Stimulated activated CD4-positive, alpha-beta T cell treated with anti-CD3 and anti-CD28 coated beads, Interleukin-4, amount 100 ng/mL, for 4 hours (primary cell): ENCODE measurements at places on chromosomes 6 and 20.

DNA sequence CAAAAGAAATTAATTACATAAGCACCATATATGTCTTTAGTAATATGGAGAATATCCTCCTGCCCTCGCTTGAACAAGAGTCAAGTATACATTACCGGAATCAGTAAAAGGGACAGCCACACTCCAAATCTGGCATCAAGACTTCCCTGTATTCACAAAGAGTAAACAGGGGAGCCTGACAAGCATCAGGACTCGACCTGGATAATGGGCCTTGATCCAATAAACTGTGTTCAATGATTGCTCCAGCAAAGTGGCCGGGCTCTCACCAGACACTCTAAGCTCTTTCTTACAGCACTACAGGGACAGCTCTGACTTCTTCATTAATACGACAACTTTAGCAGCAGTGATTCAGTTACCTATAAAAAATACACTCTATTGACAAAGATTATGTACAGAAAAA lies 307.9 kb upstream of the POU3F2 start:
- no peak for DNase-seq

DNA sequence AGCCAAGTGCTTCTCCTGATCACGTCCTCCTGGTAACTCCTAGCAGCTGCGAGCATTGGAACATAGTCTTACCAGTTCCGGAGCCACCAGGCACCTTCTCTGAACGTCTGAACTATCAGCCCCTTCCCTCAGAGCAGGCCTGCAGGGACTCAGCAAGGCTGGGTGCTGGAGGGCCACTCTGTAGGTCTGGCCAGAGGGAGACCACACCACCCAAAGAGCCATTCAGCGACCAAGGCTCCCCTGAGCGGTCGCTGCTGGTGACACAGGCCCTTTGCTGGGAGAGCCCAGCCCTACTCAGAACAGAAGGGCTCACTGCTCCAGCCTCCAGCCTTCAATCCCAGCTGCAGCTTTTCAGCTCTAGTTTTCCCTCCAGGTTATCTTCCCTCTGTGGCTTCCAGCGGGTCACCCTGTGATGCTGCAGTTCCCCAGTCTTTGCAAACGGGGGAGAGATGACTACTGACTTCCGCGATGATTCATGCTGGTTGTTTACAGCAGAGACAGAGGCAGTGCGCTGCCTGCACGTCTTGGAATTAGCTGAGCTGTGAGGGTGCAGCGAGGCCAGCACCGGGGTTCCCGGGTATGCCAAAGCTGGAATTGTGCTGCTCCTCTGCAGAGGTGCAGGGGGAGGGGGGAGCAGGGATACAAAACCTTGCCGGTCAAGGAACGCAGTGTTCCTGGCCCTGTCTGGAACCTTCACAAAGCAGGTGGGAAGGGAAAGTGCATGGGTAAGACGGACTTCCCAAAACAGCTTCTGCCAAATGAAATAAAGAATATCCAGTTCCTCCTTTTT lies 161.4 kb downstream of the LY86 start:
- peak; percentile 40 for DNase-seq

DNA sequence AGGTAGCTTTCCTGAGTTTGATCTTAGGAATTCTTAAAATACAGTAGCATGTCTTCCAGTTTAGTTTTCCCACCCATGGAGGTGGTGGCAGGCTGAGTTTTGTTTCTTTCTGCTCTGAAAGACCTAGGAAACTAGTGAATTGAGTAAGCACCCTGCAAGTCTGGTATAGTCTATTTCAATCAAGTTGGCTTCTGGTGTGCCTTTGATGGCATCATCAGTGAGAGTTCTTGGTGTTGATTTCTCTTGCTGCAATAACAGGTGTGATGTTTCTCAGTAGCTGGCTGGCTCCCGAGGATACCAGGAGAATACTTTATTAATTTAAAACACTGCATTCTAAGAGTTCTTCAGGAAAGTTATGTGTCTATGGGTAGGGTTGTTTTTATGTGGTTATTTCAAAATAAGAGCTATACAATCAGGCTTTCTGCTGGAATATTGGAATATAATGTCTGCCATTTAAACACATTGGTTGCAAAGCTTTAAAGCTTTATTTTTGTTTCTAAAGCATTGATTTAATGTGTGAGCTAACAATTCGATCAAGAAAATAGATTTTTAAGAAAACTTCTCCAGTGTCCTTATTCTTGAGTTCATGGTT lies 19.0 kb downstream of the VAPB start:
- no peak for DNase-seq

DNA sequence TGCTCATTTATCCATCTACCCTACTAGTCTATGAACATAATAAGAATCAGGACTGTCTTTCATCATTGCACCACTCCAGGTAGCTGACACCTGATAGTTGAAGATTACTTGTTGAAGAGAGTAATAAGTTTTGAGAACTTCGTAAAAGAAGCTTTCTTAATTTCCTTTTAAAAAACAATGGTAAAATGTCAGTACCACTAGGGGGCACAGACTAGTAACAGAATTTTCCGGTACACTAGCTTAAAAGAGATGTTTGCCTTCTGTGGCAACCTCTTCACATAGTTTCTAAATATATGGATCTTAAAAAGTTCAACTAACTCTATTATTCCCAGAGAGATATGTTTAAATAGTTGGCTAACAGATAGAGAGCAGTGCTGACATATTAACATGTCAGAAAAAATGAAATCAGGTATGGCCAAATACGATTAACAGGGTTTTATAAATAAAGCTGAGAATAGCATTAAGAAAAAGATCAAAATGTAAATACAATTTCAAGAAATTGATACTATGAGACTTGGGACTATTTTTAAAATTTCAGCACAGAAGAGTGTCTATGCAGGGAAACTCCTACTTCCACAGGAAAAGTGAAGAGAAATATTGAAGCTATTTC lies 5.4 kb upstream of the KCNQ5 start:
- DNase-seq, result no peak

- DNase-seq, result peak; percentile 78
These were observed 2.0 kb downstream of the MYB start for GRCh38 chr6:135183002-135183531.

DNA sequence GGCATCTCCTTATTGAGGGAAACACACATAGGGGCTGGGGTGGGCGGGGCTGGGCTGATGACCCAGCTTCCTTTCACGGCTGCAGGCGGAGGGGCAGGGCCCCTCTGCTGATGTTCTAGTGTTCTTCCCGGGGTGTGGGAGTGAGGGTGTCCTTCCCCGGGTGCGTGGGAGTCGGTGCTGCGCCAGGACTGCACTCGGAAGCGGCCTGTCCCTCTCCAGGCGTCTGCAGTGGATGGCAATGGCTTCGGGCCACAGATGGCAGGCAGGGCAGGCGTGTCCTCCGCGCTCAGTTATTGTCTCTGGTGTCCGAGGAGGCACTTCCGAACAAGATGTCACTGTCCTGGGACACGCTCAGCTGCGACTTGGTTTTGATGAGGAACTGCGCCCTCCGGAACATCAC lies 19.2 kb downstream of the KCNG1 start:
- DNase-seq, result no peak

- DNase-seq, result no peak
These were observed 7.6 kb downstream of the DHX16 start for GRCh38 chr6:30664994-30665767.

DNA sequence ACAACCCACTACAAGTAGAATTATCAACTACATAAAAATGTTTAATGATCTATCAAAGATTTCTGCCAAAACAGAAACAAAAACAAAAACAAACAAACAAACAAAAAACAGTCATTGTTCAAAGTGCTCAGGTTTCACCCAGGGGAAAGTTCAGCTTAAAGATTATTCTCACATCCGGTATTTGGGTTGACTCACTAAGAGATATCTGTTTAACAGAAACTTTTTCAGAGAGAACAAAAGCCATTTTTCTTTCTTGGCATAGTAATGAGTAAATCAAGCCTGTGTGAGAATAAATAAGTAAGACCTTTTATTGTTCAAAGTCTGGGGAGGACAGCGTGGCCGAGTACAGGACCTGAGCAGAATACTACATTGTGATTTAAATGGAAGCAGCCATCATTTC lies 143.6 kb downstream of the RCAN2 start:
- DNase-seq, result no peak

DNA sequence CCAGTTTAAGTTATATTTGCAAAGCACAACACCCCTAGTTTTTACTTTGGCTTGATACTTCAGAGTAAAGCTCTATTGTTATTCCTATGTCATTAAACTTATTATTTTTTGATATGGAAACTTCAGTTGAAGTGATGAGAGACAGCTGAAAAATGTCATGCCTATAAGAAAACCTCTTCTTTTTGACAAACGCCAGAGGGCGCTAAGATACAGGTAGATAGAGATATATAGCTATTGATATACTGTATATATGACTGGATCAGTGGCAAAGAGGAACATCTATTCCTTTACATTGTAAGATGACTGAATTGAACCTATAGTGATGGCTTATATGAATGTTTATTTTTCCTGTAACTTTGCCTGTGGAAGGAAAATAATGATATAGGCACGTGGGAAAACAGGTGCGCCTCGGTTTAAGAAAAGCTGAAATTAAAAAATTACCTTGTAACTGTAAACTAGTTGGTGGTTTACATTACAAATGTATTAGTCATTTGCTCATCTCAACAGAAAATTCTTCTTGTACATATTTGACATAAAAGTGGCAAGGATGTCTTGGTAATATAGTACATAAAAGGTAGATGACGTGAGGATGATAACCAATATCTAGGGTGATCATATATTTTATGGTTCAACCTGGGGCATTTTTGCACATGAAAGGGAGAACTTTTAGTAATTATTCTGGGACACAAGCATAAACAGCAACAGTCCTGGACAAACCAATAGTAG lies 74.1 kb downstream of the LAMA4 start:
- DNase-seq, result peak; percentile 9

DNA sequence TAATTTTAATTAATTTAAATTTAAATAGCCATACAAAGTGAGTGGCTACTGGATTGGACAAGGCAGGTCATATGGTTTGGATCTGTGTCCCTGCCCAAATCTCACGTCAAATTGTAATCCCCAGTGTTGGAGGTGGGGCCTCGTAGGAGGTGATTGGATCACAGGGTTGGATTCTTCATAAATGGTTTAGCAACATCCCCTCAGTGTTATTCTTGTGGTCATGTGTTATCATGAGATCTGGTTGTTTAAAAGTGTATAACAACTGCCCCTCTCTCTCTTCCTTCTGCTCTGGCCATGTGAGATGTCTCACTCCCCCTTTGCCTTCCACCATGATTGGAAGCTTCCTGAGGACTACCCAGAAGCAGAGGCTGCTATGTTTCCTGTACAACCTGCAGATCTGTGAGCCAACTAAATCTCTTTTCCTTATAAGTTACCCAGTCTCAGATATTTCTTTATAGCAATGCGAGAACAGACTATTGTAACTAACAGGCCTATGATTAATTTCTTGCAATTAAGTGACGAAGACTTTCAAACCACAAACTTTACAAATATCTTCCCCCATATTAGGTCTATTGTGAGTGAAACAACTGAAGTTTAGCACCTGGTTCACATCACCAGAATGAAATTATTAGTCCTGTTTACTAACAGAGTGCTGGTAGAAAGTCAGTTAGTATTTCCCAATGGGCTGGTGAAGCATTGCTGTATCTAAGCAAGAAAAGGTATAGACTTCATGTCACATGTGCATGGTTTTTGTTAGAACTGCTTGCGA lies 60.0 kb upstream of the TNFAIP3 start:
- no peak for DNase-seq

DNA sequence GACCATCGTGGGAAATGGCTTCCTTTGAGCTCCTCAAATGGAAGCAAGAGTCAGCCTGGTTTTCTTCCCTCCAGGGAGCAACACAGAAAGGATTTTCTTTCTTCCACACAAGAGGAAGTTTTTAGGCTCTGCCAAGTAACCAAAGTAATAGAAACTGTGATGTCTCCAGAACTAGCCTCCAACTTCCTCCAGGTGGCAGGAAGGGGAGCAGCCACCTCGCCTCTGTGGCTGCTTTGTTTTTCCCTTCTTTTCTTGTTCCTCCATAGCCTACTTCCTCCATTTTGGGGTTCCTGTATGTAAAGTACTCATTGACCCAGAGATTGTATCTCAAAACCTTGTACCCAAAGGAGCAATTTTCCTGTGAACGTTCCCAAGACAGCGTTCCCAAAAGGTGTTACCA lies 32.7 kb upstream of the CCR6 start:
- no peak for DNase-seq

GRCh38 chr6:81834141-81834681 lies 81.7 kb upstream of the TENT5A start:
- no peak for DNase-seq

DNA sequence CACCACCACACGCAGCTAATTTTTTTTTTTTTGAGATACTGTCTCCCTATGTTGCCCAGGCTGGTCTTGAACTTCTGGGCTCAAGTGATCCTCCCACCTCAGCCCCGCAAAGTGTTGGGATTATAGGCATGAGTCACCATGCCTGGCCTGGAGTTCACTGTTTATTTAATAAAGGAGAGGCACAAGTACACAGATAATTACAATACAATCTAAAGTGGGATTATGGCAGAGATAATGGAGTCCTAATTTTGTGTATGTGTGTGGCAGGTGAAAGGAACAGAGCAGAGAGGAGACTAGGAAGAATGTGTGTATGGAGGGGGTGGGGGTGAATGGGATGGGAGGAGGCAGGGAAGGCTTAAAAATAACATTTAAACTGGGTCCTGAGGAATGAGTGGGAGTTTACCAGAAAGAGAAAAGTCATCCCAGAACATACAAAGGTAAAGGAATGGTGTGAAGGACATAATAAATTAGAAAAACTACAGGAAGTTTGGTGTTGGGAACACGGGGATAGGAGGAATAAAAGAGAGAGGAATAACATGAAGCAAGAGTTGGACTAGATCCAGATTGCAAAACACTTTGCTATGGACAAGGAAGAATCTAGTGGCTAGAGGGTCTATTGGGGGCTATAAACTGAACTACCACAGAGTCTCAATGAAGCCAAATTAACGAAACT lies 4.4 kb downstream of the NCOA5 start:
- DNase-seq, result no peak

DNA sequence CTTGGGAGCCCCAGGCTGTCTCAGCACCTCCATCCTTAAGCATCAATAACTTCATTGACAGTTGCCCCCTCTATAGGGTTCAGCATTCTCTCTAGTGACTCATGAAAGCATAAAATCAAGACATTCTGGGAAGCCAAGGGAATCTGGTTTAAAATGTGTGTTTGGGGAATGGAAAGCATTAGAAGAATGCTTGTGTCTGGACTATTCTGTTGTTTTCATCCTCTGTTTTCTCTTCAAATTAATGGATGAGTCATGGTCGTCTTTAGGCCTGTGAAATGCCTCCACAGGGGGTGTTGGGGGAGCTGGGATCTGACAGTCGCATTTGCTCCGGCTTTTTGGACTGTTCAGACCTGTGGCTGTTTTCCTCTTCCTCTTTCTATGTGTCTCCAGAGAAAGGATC lies 279.7 kb downstream of the CDC5L start:
- DNase-seq, result no peak

DNA sequence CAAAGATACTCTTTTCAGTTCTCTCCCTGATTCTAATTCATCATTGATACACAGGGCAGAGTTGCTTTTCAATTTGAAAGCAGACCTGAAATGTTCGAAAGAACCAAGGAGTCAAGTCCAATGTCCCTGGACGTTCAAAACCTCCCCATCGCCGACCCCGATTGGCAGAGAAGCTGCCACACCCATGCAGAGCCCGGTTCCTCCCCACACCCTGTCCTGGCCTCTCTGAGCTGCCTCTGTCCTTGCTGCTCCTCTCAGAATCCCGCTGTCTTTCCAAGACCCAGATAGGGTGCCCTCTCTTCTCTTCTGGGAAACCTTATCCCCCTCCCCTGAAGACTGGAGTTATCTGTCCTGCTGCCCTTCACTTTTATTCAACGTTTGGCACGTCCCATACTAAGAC lies 52.3 kb upstream of the CITED2 start:
- no peak for DNase-seq

- DNase-seq, result no peak
These were observed 13.2 kb downstream of the TMEM74B start for GRCh38 chr20:1171461-1172093.
